Activated CD4-positive, alpha-beta T cell treated with anti-CD3 and anti-CD28 coated beads, Interleukin-2, amount 50 U/mL, for 1 hour (primary cell): ENCODE measurements at places on chromosomes 4 and X.

DNA sequence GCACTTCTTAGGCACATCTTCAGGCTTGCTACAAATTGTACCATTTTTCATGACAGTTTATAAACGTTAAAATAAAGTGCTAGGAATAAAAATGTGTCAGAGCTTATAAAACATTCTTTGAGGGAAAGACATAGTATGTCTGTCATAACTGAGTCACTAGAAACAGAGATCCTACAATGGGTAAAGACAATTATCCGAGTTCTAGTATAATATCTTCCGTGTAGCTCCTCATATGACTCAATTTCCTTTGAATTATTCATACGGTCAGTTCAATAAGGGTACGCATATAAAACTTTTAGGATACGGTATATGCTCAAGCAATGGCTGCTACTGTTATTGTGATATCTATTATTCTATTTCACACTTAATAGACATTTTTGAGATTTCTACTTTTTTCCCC lies 349.1 kb downstream of the PCDH10 start:
- no peak for DNase-seq

DNA sequence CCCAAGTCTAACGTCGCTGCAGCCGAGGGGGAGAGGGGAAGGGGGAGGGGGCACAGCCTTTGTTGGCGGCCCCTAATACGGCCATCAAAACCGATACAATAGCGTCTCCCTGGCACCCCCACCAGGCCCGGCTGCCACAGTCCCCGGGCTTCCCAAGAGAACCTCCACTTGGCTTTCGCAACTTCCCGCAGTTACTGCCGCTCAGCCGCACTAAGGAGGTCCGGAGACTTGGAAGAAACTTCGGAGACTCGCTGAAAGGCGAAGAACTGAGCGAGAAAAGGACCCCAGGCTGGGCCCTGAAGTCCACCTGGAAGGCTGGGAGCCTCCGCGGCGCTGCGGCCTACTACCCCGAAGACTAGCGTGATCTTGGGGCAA lies 2.8 kb downstream of the NKX6-1 start:
- no peak for DNase-seq

DNA sequence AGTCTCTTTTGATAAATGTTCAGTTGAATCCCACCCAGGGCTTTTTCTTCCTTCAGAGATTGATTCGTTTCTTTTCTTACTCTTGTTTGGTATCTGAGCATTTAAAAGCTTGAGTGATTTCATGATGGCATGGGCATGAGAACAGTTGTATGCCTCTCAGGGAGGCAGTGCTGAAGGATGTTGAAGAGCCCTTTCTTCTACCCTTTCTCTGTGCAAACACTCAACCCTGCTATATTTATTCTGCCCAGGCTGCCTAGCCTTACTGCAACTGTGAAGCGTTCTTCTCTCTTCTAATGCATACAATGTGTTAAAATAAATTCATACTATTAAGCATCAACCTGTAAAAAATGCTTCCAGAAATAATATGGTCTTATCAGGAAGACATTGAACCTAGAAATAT lies 367.6 kb upstream of the LCORL start:
- DNase-seq = no peak

GRCh38 chr4:153822316-153822715 lies 33.4 kb upstream of the SFRP2 start:
- no peak for DNase-seq

DNA sequence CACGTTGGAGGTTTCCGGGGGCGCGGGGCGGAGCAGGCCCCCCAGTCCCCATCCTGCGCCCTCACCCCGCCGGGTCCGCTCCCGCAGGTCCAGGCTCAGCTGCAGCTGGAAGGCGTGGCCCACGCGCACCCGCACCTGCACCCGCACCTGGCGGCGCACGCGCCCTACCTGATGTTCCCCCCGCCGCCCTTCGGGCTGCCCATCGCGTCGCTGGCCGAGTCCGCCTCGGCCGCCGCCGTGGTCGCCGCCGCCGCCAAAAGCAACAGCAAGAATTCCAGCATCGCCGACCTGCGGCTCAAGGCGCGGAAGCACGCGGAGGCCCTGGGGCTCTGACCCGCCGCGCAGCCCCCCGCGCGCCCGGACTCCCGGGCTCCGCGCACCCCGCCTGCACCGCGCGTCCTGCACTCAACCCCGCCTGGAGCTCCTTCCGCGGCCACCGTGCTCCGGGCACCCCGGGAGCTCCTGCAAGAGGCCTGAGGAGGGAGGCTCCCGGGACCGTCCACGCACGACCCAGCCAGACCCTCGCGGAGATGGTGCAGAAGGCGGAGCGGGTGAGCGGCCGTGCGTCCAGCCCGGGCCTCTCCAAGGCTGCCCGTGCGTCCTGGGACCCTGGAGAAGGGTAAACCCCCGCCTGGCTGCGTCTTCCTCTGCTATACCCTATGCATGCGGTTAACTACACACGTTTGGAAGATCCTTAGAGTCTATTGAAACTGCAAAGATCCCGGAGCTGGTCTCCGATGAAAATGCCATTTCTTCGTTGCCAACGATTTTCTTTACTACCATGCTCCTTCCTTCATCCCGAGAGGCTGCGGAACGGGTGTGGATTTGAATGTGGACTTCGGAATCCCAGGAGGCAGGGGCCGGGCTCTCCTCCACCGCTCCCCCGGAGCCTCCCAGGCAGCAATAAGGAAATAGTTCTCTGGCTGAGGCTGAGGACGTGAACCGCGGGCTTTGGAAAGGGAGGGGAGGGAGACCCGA lies 14.0 kb downstream of the SHOX start:
- no peak for DNase-seq

- DNase-seq = no peak
These were observed 23.6 kb upstream of the SMPX start for GRCh38 chrX:21781525-21781924.

- DNase-seq = no peak
These were observed 98.0 kb downstream of the SH3KBP1 start for GRCh38 chrX:19789376-19789775.

GRCh38 chrX:8424912-8425311 lies 39.7 kb upstream of the VCX3B start:
- DNase-seq = no peak

- DNase-seq = no peak
These were observed 102.5 kb downstream of the POLA1 start for GRCh38 chrX:24796204-24796603.

DNA sequence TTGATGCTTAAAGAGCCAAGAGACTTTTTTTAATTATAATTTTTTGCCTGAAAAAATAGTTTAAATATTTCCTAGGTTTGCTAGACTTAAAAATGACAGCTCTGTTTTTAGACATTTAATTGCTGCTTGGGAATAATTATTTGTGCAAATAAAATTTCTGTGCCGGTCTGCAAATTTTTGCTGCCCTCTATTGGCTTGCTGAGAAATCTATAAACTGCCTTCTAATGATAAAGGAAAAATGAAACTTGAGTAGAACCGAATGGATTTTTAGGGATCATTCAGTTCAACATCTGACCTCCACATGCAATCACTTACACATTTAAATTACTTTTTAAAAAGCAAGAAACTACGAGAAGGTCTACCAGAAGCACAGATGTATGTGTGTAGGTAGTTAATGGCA lies 434.0 kb downstream of the FAM133A start:
- no peak for DNase-seq

DNA sequence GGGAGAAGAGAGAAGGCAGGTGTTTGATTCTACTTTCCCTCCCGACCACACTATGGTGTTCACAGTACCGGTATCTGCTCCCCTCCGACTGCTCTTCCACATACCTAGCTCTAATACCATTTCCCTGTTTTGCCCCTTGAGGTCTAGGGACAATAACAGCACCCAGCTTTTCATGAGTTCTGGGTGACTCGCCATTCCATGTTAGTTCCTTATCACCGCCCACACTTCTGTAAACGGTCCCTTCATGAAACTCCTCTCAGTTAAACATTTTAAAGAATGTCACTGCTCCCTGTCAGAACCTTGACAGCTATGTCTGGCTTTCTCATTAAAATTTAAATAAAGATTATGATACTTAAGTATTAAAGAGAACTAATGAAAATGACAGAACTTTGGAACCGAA lies 136.7 kb downstream of the ADAMTS3 start:
- DNase-seq = no peak

DNA sequence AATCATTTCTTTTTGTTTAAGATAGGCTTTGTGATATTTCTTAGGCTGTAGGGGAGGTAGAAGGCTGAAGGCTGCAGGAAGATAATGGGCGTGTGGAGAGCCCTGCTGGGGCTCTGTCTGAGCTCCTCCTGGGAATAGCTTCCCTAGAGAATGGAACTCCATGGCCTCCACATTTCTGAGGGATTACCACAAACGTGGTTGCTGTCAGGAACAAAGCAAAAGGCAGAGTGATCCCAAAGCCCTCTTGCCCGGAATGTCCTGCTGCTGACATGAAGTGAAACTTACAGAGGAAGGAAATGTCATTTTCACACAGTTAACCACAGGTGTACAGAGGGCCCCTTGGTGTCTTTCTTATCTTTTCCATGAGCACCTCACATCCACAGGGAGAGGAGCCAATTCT lies 89.3 kb downstream of the DDIT4L start:
- DNase-seq = no peak

GRCh38 chrX:37000140-37000539 lies 8.0 kb upstream of the FAM47C start:
- no peak for DNase-seq

GRCh38 chr4:20084488-20084887 lies 167.2 kb upstream of the SLIT2 start:
- no peak for DNase-seq

- no peak for DNase-seq
These were observed 80.5 kb downstream of the CLDN34 start for GRCh38 chrX:10047631-10048030.

GRCh38 chr4:138275963-138276621 lies 33.9 kb upstream of the SLC7A11 start:
- DNase-seq = no peak

- DNase-seq = no peak
These were observed 97.8 kb downstream of the SHROOM3 start for GRCh38 chr4:76532805-76533204.

- DNase-seq = no peak
These were observed 949.5 kb upstream of the PCDH7 start for GRCh38 chr4:29770627-29771026.

DNA sequence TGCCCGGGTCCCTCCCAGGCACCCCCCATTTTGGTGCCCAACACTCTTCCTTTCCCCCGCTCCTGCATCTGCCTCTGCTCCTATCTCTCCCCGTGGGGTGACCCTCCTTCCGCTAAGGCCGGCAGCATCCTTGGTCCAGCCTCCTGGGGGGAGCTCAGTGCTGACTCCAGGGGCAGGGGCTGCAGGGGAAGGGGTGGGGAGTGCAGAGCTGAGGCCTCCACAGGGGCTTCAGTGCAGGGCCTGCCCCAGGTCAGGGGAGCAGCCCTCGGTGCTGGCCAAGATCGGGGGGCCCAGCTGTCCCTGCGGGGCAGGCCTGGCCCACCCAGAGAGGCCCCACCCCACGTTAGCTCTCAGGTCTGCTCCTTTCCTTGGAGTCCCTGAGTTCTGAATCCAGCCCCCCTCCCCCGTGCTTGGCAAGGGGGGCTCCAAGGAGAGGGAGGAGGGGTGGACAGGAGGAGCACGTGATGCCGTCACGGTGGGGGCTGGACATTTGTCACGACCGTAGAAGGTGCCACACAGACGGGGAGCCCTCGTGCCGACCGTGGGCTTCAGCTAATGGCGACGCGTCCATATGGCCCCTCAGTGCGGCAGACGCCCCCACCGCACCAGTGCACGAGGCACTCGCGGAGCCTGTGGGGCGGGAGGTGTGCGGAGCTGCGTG lies 63.5 kb upstream of the ADRA2C start:
- no peak for DNase-seq

- no peak for DNase-seq
These were observed 72.0 kb upstream of the MTNR1A start for GRCh38 chr4:186627226-186627865.

GRCh38 chrX:24026432-24026831 lies 554 bp downstream of the KLHL15 start:
- DNase-seq = no peak

- DNase-seq = no peak
These were observed 37.6 kb downstream of the MAGEB5 start for GRCh38 chrX:26253526-26253925.

GRCh38 chr4:74117024-74117534 lies 18.1 kb upstream of the CXCL2 start:
- no peak for DNase-seq

- no peak for DNase-seq
These were observed 73.6 kb downstream of the PALLD start for GRCh38 chr4:168570466-168570865.

DNA sequence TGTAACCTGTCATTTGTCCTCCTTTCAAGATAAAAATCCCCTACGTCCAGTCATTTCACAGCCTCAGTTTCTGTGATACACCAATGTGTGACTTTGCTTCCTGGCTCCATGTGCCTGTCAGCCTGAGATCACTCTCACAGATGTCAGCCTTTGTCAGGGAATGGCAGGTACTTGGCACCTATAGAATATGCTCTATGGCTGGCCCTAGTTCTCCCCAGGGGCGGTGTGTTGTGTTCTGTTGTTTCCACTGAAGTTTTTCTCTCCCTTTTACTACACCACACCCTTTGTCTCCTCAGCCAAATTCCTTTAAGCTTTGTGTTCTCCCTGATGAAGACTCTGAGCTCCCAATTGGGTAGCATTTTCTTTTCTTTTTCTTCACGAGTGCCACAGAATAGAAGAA lies 81.7 kb downstream of the ALPK1 start:
- DNase-seq = no peak
